ENCODE measurements at places on chromosomes 2 and 18. TPM values are rescaled to one million over a fixed set of nuclear protein-coding genes. Genes with fewer than 3 reads are reported as not detected.

The REG3A gene
- total RNA-seq: not detected

DNA sequence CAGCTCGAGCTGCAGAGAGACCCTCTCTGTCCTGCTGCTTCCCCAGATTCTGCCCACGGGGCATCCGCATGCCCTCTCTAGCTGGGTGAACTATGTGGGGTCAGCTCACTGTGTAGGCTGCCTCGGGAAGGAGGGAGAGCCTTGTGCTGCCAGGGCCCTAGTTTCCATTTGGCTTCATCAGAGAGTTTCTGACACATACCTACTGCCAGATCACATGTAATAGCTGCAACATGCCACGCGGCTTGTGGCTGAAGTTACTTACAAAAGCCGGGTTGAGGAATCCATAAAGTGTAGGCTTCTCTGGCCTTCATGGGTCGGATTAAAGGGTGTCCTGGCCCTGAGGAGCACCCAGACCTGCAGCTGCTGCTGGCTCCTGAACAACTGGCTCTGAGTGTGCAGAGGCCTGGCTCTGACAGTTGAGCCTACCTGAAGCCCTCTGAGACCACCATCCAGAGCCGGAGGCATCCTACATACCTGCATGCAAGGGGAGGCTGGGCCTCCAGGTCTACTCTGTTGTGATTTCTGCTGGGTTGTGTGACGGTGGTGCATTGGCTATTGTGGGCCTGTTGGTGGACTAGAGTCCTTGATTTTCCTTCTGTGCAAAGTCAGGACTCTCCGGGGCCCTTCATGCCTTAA, 130.0 kb downstream of the SH3RF3 start:
- DNase-seq: no peak

DNA sequence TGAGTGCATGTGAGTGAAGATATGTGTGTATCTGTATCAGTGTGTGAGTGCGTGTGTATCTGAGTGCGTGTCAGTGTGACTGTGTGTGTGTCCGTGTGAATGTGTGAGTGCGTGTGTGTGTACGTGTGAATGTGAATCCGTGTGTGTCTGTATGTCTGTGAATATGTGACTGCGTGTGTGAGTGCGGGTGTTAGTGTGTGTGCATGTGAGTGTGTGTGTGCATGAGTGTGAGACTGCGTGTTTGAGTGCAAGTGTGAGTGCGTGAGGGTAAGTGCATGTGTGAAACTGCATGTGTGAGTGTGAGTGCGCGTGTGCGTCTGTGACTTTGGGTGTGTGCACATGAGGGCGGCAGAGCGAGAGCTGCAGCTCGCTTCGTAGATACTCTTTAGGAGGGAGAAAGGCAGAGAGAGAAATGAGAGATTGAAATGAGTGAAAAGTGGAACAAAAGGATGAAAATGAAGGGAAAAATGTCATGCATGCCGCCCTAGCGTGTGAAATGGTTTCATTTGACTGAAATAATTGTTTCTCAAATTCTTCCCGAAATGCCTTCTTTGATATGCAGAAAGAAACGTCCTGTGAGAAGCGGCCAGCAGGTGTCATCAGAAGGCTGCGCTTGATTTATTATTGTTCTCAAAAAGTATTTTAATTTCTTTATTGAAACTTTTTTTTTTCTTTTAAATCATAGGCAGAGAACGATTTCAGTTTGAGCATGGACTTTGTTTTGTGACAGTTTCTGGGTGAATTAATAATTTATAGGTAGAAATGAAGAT, 25.6 kb downstream of the ZNF407 start:
- peak; percentile 63 for DNase-seq

DNA sequence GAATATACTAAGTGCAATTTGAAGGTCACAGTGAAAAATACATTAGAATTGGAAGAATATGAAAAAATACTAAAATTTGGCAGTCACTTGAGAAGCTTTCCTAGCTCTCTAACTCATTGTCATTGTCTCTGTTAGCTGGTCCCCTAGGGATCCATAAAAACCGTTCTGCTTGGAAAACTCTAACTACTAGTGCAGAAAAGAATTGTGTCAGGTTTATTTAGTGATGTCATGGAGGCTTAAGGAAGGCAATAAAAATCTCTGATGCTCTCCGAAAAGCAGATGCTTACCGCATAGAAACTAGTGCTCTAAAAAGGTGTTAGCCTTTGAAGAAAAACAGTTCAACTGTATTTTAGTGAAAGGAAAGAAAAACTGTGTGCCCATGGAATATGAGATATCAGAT, 150.1 kb upstream of the DLGAP1 start:
- no peak for DNase-seq

The TRPM8 gene
- total RNA-seq: not detected

The TMEM247 gene
- not detected for total RNA-seq

GRCh38 chr2:231111987-231112386, 12.9 kb downstream of the HTR2B start:
- no peak for DNase-seq

DNA sequence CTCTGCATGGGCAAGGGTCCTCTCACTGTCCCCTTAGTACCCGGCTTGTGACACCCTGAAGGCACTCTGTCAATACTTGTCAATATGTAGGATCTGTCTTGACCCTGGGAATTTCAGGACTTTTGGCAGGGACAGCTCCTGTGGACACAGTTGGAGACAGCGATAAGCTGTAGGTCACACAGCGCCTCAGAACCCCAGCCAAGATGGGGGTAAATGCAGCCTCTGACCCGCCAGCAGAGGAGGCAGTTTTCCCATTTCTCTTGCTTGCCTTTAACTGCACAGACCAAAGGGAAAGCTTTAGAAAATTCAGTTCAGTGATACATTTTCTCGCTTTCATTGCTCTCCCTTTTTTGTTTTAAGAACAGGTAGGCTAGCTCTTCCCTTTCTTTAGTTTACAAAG, 54.8 kb upstream of the KLHL29 start:
- peak; percentile 94 for DNase-seq

GRCh38 chr18:54961868-54962267, 2.6 kb upstream of the CCDC68 start:
- no peak for DNase-seq

DNA sequence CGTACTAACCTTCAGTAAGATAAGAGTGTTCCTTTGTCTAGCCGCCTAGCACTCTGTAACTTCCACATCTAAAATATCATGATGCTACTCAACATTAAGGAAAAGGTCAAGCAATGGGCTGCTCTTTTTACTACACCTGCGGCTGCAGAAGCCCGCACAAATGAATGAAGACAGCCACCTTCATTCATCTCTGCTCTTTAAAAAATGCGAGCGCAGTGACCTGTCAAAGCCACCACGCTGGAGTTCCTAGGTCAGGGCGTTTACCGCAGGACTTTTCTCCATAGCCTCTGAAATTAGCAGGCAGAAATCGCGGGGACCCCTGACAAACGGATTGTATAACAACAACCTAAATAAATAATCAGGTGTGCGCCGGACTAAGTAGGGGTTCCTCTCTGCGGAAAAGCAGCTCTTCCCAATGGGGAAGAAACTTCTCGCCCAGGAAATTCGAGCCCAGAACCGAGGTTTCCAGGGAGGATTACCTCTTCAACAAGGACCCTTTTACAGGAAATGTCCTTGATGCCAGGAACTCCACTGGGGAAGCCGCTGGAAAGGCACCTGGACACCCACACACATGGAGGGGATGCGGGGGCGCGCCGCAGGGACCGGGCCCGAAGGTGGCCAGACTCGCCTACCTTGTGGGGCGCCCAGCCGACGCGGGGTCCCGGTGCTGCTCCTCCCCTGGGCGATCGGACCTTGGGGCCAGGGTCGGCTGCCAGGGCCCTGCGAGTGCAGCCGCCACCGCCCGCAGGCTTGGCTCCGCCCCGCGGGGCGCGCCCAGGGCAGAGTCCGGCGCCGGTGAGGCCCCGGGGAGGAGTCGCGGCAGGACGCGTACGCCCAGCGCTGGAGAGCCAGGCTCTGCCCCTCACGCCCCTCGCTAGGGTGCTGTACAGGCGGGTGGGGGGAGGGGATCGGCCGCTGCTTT, at the start of gene CCDC68:
TSS of gene CCDC68 (minus strand) at position 758 of the 922 bp plus-strand sequence. CDS start 16,670 bp downstream, outside the sequence.
- DNase-seq: peak; percentile 80

- DNase-seq: peak; percentile 78
These were observed 239.4 kb upstream of the SPRED2 start for GRCh38 chr2:65671670-65672242.

The SCN9A gene
- 0.45 TPM for total RNA-seq

DNA sequence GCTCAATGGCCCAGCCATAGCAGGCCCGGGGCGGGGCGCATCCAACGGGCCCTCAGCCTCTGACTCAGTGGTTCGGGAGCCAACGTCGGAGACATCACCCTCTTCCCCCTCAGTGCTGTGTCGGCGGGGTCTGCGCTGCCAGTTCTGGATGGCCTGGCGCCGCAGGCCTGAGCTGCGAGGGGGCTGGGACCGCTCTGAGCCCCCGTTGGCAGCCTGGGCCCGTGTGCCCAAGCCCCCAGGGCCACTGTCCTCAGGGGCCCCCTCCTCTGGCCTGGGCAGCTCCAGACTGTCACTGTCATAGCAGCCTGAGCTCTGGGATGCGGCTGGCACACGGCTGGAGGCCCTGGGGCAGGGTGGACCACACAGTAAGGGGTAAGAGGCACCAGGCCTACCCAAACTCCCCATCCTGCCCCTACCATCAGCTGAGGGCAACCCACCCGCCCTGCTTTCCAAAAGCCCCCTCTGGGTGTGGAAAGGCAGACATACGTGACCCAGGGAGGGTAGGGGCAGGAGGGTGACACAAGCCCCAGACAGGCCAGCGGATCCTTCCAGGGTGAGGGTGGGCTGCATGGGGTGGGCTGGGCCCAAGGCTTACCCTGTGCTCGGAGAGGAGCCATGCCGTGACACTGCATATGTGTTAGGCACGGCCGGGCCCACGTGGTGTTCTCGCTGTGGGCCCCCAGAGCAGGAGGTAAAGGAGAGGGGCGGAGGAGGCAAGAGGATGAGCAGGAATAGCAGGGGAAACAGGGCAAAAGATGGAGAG, 18.8 kb downstream of the FBXO41 start:
- DNase-seq: no peak

DNA sequence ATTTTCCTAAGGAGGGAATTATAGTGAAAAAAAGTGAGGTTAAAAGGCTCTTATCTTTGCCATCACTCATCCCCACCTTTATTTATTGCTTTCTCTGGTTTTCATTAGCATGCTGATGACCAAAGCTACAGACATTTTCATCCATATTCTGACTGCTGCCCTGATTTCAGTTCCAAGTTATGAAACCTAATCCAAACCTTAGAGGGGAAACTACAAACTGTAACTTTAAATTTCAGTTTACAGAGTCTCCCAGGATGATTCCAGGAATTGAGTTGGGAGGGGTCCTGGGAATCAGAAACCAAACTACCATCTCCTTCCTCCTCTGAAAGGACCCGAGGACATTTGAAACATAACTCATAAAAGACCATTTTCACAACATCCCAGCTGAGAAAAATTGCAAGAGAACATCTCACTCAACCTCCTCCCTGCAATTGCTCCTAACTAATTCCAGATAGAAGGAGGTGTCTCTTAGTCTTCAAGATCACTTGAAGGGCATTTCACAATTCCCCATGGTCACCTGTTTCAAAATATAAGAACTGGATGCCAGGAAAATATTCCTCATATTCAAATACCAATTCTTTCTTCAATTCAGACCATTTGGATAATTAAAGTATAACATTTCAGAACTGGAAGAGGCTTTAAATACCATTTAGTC, 520.6 kb downstream of the TNS1 start:
- DNase-seq: no peak

The CDH7 gene
- 0.28 TPM for total RNA-seq

- DNase-seq: no peak
These were observed 79.9 kb downstream of the ZEB2 start for GRCh38 chr2:144439993-144440392.

DNA sequence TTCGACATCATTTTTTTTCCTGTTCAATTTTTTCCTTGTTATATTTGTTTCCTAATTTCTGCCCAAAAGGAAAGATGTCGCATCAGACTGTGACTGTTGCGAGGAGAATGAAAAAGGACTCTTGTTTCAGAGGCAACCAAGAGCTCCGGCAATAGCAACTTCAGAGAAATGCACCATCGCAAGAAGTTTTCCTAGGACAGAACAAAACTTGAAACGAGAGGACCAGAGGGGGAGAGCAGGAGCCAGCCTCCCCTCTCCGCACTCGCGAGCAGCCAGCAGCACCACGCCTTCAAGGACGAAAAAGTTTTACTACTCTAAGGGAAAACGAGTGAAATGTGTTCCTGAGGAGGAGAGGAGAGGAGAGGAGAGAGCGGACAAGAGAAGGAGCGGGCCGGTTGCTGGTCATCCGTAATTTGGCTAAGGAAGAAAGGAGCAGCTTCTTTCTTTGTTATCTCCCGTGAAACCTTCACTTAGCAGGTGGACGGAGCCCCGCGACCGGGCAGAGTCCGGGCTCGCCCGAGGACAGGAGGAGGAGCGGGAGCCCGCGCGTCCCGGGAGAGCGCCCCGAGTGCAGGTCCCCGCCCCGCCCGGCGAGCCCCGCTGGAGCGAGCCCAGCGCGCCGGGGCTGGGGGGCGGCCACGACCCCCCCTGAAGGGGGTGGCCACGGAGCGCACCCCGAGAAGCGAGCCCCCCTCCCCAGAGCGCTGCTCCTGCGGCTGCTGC, 744 bp downstream of the POU3F3 start:
- DNase-seq: peak; percentile 65

DNA sequence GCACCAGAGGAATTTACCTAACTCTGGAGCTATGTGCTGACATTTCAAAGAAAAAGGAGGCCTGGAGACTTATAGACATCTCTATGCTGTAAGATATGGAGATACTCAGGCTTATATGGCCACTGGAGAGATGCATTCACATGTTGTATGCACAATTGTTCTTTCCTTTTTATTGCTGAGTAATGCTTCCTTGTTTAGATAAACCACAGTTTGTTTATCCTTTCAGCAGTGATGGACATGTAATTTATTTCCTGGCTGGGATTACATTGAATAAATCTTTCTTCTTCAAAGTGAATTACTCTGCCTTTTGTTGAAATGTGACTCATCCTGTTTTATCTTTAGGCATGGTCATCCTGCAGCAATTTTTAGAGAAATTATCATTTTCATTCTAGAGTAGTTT, 716.7 kb upstream of the GCFC2 start:
- no peak for DNase-seq

DNA sequence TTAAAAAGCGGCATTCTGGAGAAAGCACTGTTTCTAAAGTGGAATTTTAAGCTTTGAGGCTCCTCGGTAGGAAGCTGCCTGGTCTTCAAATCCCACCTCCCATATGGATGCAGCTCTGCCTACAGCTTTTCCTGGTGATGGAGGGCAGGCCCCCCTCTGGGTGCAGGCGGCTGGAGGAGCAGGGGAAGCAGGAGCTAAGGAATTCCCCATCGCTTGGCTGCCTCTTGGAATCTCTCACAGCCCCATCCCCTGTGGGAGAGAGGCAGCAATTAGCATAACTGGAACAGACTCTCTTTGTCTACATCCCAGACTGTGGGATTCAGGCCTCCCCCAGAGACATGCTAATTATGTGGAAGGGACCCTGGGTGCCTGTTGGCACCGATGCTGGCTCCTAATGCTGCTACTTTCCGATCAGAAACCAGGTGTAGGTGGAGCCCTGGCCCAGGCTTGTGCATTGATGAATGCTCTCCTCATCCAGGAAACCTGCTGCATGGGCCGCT, 51.3 kb downstream of the LIPG start:
- peak; percentile 95 for DNase-seq

GRCh38 chr18:63539904-63540510, 2.2 kb upstream of the SERPINB12 start:
- no peak for DNase-seq

All from endodermal cell (in vitro differentiated cells).